ENCODE measurements at places on chromosomes 6 and 20. TPM values are rescaled to one million over a fixed set of nuclear protein-coding genes. Genes with fewer than 3 reads are reported as not detected.

CFAP206 gene
- total RNA-seq = 0.48 TPM

VGLL2 gene
- not detected for total RNA-seq

MYH7B gene
- total RNA-seq = not detected

SOX18 gene
- not detected for total RNA-seq

SLC2A10 gene
- 19.0 TPM for total RNA-seq

SIRPD gene
- not detected for total RNA-seq

PROKR2 gene
- not detected for total RNA-seq

OPRM1 gene
- total RNA-seq = not detected

PHF1 gene
- total RNA-seq = 9.9 TPM

C4B gene
- 1.2 TPM for total RNA-seq

PTCRA gene
- not detected for total RNA-seq

Measured in tracheal epithelial cell (primary cell).